ENCODE measurements at places on chromosomes 2 and 18. TPM values are rescaled to one million over a fixed set of nuclear protein-coding genes. Genes with fewer than 3 reads are reported as not detected.
A peak's percentile ranks its signal among the peaks of the same experiment; 100 is the strongest.

- DNase-seq, result no peak
These were observed 33.2 kb downstream of the DDX1 start for GRCh38 chr2:15624903-15625302.

GRCh38 chr2:25280051-25280687 is 61.6 kb downstream of the DNMT3A start:
- DNase-seq, result no peak

DNA sequence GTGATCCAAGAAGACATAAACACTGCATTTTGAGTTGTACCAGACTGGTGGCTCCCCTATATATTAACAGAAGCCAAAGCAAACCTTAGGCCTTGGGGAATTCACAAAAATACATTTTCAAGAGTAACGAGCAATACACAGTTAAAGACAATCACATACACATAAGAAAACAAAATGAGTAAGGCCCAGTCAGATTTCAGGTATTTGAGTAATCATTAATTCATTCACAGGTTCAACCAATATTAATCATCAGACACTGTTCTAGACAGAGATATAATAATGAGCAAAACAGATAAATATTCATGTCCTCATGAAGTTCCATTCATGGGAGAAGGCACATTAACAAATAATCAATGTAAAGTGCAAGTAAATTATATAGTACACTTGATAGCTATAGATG is 9.6 kb downstream of the STPG4 start:
- DNase-seq, result no peak

DNA sequence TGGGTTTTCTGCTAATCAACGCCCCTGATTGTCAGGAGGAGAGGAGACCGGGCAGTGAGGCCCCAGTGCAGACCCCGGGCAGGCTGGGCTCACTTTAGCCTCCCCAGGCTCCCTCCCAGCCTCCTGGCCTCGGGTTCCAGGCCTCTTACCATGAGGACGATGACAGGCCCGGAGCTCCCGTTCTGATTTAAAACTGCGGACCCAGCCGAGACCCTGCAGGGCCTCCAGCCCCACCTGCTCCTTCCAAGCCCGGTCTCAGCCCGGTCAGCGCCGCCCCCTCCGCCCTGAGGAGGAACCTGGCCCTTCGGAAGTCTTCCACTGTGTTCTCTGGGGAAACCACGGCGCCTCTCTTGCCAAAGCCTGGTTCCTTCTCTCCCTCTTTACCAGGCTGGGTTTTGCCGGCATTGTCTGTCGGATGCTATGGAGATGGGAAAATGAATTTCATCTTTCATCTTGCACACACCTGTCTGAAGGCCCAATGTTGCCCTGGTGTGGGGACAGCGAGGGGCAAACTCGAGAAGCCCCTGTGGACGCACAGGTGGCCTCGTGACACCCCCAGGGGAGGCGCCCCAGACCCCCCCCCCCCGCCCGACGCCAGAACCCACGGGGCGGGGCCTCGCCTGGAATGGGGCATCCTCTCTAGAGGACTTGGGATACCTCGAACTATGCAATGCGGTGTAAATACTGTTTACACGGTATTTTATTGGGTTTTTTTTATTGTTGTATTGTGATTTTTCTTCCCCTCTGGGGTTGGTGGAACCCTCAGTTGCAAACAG is 37.7 kb upstream of the CTDP1 start:
- DNase-seq, result no peak

DNA sequence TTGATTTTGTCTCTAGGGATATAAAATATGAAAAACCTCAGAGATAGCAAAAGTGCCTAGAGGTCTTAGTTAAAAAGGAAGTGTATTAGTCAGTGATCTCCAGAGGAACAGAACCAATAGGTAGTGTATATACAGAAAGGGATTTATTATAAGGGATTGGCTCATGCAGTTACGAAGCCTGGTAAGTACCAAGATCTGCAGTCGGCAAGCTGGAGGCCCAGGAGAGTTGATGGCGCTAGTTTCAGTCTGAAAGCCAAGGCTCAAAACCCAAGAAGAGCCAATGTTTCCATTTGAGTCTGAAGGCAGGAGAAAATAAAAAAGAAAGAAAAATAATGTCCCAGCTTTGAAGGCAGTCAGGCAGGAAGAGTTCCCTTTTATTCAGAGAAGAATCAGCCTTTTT is 93.3 kb downstream of the COLEC12 start:
- DNase-seq, result no peak

LDLRAD4 gene
- 12.8 TPM for total RNA-seq

- DNase-seq, result no peak
These were observed 10.8 kb downstream of the ALPG start for GRCh38 chr2:232417489-232417888.

DNA sequence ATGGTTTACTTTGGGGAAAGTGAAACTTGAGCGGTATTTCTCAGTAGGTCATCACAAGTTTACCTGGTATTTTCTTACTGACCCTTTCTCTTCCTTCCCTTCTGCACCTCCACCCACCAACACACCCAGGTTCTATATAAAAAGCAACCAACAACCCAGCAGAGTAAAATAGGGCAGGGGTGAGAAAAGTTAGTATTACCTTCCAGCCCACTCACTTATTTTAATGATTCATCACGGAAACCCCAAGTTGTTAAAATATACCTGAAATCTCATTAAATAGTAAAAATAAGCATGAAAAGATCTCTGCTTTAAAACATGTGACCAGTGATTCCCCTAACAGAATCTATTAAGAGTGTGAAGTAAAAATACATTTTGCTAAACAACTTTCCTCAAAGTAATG is 306.1 kb downstream of the ZEB2 start:
- DNase-seq, result peak; percentile 77

ERLEC1 gene
- total RNA-seq, result 22.5 TPM

DNA sequence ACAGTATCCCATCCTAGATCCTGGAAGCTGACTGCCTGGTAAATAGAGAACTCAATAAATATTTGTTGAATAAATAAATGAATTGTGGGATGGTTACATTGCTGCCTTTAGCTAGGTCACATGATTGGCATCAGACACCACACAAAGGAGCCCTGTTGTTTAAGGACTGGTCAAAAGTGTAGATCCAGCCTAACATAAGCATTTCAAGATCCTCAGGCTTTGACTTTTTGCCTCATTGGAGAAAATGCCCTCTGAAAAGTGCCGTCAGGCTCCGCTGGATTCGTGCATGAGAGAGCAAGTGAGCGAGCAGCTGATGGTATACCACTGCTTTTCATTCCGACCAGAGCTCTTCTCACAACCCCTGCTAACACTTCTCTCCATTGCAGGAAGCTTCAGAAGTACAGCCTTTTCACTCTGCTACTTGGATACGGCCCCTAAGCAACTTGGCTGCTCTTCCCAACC is 1.3 kb upstream of the ZNF24 start:
- peak; percentile 17 for DNase-seq

DNA sequence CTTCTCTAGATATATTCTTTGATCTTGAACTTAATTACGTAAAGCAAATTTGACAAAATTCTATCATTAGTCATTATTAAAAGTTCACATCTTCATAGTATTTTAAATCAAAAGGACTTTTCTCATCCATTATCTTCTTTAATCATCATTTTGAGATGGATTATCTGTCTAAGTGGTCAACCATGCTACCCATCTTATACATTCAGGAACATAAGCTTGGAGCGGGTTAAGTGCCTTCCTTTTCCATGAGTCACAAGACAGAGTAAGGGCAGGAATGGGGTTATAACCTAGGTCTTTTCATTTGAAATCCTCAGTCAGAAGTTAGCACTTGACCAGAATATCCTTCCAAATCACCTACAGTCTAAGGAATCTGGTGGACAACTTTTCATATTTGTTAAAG is 297.1 kb downstream of the TCF4 start:
- no peak for DNase-seq

FOXI3 gene
- total RNA-seq, result not detected

EFHD1 gene
- not detected for total RNA-seq

PTPRN gene
- not detected for total RNA-seq

GRCh38 chr2:169732075-169732474 is 1.6 kb upstream of the KLHL23 start:
- DNase-seq, result no peak

GRCh38 chr2:161019311-161019710 is 140.9 kb upstream of the TANK start:
- DNase-seq, result no peak

Data from GM12878 (cell line).